ENCODE measurements at places on chromosomes 4 and X.
A peak's percentile ranks its signal among the peaks of the same experiment; 100 is the strongest.

DNA sequence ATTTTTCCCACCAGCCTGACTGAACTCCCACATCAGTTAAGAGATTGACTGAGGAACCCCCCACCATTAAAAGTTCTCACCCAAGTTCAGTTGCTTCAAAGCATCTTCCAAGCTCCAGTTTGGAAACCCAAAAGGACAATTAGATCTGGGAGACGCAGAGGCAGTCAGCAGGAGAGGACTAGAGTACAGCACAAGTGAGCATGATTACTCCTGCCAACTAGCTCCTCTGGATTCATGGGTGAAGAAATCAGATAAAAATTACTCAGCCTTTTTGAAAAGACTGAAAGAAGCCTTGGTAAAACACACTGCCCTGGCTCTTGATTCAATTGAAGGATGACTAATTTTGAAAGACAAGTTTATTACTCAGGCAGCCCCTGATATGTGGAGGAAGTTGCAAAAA is 297.5 kb downstream of the ADAM29 start:
- no peak for DNase-seq

DNA sequence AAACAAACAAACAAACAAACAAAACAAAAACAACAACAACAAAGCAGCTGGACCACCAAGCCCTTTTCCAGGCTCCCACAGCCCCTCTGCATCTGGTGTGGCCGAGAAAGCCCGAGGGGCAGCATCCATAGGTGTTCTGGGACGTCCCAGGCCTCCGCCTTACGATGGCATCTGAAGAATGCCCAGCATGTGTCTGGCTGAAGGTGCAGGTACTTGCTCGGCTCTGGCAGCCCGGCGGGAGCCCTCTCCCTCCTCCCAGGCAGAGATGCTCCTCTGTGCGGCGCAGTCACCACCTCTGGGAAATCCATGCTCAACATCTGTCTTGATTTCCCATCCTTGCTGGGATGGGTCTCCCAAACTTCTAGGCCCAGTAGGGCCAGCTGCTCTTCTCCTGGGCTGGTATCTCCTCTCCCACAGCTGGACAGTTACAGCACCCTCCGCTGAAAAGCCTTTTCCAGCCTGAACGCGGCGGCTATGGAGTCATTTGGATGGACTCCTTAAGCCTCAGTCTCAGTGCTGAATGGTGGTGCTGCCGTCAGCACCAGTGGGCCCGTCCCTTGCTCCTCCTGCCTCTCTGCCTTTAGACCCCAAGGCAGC is 4.3 kb downstream of the PSAPL1 start:
- DNase-seq, result peak; percentile 44

DNA sequence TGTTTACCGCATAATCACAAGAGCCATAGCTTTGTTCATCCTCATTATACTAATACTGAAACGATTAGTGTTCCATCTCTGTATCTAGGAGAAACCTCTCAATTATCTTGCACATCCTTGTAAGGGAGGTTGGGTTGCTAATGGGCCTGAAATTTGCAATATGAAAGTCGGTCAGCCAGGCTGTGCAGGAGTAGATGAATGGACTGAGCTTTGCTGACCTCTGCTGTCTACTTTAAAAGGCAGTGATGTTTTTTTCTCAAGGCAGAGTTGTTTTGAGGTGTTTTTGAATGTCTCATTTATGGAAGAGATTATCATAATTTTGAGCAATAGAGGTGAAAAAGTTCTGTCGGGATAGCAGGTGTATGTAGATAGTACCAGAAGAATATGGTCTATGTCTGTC is 47.9 kb upstream of the LINC00632 start:
- no peak for DNase-seq

DNA sequence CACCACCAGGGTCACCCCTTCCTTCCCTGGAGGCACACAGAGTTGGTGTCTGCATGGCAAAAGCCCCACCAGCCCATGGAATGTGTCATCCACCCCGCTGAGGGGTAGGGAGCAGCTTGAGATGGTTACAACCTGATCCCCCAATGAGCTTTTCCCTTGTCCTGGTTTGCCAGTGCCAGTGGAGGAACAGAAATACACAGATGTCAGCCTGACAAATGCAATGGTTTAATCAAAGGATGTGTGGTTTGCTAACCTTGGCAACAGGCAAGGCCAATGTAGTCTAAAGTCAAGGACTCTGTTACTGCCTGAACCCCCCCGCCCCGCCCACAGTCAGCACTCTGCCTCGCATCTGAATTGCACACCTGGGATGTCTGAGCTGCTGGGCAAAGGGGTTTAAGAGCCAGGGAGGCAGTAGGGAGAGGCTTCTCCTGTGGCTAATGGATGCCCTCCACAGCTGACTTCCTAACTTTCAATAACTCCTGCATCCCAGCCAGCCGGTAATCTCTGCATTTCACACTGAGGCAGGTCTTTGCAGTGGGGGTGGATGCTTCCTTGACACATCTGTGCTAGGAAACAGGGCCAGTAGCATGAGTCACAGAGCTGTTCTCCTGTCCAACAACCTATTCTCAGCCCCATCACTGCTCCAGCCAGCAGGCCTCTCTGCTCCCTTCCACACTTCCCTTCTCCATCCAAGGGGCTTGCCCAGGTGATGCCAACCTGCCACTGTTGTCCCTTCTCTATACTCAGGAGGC is 137.5 kb downstream of the AMMECR1 start:
- peak; percentile 19 for DNase-seq

- peak; percentile 67 for DNase-seq
Measured at GRCh38 chr4:121656269-121656641, 40.5 kb downstream of the ANXA5 start.

DNA sequence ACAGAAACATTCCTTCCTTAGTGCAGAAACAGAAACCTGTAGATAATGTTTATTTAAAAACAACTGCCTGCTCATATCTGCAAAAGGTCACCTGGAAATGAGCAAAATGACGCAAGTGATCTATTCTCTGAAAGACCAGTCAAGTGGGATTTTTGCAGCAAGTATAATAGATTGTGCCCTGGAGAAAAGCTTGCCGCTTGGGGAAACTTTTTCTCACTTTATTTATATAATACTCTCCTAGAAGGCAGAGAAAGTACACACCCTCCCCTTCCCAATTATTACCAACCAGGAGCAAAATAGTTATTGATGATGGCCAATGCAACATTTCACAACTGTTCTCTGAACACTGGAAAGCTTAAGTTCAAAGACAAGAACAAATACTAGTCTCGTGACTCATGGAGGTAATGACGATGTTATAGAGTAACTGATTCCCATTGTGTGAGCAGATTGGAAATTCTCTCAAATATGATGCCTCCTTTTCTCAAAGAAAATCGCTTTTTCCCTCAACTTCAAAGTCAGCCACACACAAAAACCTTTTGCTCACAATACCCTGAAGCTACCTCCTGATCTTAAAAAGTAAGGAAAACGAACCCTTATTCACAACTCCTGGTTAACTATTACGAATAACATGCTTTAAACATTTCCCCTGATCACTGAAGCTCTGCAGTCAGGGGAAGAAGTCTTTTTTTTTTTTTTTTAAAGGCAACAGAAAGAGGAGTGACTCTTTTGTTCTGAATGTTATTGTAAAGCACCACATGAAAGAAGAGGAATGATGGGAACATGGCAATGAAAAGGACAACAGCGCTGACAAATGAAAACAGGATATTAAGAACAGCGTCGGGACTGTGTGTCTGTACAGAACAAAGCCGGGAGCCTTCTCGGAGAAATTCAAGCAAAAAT is 41.0 kb downstream of the MID1 start:
- DNase-seq, result peak; percentile 91

- DNase-seq, result no peak
Measured at GRCh38 chr4:4818415-4819212, 40.9 kb upstream of the MSX1 start.

- DNase-seq, result no peak
Measured at GRCh38 chr4:129972257-129972656, 876.3 kb downstream of the C4orf33 start.

DNA sequence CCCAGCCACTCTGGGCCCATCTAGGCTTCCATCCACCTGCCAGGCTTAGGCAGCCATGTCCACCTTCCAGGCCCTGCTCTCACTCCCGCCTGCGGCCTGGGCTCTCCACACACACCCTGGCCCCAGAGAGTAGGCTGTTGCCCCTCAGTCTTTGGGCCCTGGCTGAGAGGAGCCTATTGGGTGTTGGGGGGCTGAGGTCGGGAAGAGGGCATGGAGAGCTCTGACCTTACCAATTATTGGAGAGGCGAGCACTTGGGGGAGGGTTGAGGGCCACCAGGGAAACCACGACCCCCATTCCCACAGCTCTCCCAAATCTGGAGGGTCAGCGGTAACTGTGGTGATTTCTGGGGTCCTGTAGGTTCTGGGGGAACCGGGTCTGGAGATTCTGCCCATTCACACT is 38.2 kb downstream of the HTRA3 start:
- DNase-seq, result no peak

GRCh38 chrX:18406531-18407266 is 18.7 kb upstream of the CDKL5 start:
- DNase-seq, result no peak

DNA sequence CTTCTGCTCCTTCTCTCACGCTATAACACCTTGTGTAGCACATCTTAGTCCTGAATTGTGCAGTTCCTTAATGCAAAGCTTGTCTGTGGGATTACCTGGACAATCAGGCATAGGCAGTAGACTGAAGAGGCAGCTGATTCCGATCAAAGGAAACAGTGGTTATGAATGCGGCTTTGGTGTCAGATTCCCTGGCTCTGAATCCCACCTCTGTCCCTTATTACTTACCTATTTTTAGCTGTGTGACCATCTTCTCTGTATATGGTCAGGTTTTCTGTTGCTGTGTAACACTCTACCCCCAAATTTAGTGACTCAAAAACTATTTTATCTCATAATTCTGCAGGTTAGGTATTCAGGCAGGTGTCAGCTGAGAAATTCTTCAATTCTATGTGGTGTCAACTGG is 3.2 kb downstream of the ZBTB49 start:
- DNase-seq, result no peak

DNA sequence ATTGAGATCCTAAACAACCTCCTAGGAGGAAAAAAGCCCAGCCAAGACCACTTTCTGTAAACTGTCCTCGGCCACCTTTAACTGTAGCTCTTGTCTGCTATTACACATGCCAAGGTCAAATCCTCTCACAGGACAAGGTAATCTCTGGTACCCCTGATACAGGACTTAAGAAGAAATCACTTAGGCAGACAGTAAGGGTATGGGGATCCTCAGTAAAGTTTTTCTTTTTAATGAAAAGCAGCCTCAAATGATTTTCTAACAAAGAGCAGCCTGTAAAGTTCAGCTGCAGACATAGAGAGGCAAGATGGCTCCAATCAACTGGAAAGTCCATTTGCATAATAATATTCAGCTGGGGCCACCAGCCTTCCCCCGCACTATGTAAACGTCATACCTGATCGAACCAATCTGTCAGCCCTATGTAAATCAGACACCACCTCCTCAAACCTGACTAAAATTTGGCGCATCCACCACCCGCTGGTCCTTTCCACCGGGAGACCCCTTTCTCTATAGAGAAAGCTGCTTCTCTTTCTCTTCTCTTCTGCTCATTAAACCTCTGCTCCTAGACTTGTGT is 14.6 kb upstream of the MPP1 start:
- no peak for DNase-seq

DNA sequence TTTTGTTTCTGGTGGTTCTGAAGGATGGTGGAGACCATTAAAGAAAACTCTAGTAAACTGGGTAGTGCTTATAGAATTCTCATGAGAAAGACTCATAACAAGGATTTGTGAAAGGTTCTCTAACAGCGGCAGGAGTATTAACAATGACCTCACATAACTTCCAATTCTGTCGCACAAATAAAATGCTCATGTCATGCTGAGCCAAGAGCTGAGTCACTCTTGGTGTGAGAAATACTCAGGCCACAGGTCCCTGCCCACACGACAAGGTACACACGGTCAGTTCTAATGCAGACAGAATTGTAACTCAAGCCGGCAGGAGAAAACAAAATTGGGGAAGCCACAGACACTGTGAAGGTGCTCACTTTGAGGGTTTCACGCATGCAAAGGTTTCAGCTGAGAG is 34.4 kb upstream of the C4orf50 start:
- DNase-seq, result no peak

GRCh38 chr4:150683775-150684350 is 101.9 kb downstream of the MAB21L2 start:
- no peak for DNase-seq

GRCh38 chrX:47607091-47607490 is 12.6 kb downstream of the SYN1 start:
- DNase-seq, result no peak

- no peak for DNase-seq
Measured at GRCh38 chrX:153669174-153669890, 4.3 kb downstream of the PNCK start.

DNA sequence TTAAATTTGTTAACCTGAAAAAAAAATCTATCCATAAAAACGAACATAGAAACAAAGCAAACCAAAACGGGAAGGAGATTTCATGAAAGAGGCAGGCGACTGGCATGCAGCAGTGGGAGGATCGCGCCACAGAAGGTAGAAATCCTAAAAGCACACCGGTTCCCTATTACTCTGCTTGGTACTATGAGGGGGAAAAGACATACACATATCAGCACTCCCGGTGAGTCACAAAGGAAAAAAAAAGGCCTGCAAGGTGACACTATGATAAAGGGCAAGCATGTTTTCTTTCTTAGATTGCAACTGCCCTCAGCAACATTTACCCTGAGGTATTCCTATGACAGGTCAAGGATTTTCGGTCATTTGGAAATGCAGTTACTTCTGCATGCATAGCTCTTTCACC is 60.6 kb upstream of the NAP1L5 start:
- peak; percentile 92 for DNase-seq

DNA sequence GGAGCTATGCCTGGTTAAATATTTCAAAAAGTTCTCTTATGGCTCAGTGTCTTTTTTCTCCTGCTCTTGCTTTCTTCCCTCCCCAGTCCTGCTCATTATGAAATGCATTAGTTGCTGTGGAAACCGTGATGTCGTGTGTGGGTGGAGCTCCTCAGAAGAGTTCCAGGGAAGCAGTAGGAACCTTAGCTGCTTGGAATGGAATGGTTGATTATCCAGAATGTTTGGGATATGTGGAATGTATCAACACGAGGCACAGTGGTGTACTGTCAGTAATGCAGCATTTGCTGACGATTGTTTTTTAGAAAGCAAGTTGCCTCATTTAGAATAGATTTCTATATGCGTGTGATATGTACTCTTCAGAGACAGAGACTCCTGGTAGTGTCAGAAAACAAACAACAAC is 333.2 kb downstream of the ARHGAP10 start:
- peak; percentile 20 for DNase-seq

DNA sequence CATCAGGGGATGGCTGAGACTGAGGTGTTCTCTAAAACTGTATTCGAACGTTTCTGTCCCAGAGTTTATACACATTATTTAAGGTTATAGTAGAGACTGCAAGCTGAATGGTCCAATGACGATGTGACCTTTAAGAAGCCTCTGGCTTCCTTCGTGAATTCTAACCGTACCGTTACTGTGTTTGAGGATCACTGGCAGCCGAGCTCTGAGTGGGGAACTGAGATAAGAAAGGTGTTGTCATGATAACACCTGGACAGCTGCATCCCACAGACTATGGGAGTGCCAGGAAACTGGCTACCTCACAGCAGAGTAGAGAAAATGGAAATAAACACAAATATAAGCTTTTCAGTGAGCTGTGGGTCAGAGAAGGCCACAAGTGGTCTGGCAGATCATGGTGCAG is 59.0 kb downstream of the HMGB2 start:
- DNase-seq, result no peak

- DNase-seq, result no peak
Measured at GRCh38 chr4:83731609-83732008, 195.7 kb downstream of the GPAT3 start.

Data from trophoblast cell (in vitro differentiated cells and primary cell).